ENCODE measurements at places on chromosomes 13 and 19.

- DNase-seq = no peak
Observed at GRCh38 chr13:32938907-32939306, 77.3 kb upstream of the KL start.

GRCh38 chr13:24784319-24784718, 20.4 kb downstream of the RNF17 start:
- no peak for DNase-seq

DNA sequence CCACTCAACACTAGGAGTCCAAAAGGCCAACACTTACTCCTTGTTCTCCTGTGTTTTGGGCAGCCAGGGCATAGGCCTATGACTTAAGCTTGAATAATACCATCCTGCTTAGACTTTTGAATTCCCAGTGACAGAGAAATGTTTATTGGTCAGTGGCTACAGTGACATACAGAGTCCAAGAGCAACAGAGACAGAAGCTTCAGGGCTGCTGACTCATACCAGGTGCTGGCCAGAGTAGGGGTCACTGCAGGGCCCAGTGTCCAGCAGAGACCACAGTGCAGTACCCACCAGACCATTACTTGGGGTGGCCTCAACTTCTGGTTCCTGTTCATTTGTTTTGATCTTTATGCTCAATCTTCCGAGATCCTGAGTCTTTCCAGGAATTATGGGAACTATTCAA, 6.0 kb upstream of the FREM2 start:
- DNase-seq = no peak

- no peak for DNase-seq
Observed at GRCh38 chr19:55519451-55520311, 17.3 kb downstream of the SBK2 start.

GRCh38 chr19:17526922-17527321, 15.5 kb downstream of the PGLS start:
- DNase-seq = peak; percentile 76

DNA sequence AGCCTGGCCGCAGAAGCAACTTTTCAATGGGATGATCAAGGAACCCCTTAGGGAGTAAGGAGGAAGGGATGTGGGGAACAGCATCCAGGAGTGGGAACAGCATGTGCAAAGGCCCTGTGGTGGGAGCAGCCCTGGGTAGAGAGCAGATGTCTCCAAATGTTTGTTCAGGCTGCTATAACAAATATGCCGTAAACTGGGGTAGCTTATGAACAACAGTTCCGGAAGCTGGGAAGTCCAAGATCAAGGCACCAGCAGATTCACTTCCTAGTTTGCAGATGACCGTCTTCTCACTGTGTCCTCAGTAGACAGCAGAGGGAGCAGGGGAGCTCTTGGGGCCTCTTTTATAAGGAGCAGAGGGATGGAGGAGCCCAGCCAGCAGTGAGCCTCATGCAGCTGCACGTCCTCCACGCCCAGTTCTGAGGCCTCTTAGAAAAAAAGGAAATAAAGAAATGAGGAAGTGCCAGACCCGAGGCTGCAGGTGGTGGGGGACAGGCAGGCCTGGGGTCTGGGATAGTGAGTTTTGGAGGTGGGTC, 4.2 kb upstream of the LRRC25 start:
- no peak for DNase-seq

GRCh38 chr19:31817971-31818797, 468.9 kb upstream of the TSHZ3 start:
- DNase-seq = no peak

DNA sequence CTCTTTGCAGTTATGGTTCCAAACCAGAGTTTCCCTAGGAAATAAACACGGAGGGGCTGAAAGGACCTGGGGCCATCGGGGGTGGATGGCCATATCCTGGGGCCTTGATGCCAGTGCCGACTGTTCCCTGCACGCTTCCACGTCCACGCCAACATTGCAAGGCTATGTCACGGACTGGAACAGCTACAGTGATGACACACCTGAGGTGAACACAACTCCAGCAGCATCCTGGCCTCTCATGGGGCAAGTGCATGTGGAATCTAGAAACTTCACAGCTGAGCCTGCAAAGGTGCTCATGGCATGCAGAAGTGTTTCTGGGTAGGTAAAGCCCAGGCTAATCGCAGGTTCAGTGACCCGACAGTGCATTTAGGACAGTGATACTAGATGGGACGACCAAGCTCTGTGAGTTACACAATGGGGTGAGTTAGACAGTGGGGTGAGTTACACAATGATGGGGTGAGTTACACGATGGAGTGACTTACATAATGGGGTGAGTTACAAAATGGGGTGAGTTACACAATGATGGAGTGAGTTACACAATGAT, 52.0 kb upstream of the GAS6 start:
- DNase-seq = no peak

- DNase-seq = no peak
Observed at GRCh38 chr13:89066868-89067466, 1395.8 kb downstream of the SLITRK5 start.

- no peak for DNase-seq
Observed at GRCh38 chr13:113138792-113139551, 16.4 kb downstream of the F10 start.

DNA sequence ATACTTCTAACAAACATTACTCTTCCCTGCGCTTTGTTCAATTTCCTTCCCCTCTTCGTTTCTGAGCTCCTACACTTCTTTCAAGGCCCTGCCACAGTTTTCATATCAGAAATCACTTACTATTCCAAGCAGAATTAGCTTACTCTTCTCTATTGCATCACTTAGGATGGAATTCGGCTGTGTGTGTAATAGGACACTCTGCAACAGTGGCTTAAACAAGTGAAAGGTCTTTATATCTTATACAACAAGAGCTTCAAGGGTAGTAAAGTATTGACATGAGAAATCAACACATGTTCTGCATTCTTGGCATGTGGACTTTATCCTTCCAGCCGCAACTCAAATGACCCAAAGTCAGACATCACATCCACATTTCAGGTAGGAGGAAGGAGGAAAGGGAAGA, 279.6 kb downstream of the PCDH20 start:
- DNase-seq = no peak

DNA sequence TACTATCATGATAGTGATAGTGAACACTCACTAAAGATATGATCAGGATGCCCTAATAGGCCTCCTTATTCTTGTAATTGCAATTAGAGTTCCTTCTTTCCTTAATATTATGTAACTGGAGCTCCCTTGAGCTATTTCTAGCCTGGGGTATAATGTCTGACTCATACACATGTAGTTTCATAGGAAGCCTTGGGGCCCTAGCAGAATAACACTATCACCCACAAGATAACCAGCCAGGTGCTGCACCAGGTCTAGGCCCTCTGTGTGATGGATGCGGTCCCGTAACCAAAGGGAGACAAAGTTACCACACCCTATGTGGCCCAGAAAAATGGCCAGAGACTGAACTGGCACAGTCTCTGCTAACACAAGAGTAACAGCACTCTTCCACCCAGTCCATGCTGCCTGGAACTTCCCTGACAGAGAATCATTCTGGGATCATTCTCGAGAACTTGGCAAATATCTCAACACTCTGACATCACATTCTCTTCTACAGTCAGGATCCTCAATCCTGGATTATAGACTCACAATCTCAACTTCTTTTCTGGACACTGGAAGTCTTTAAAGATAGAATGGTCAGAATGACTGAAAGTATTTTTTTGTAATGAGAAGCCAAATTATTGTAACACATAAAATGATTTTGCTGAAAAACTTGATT, 32.6 kb upstream of the IGFL4 start:
- DNase-seq = no peak

- no peak for DNase-seq
Observed at GRCh38 chr19:47848823-47849473, 10.1 kb upstream of the TPRX2 start.

GRCh38 chr19:55251341-55252081, 7.3 kb downstream of the PPP6R1 start:
- no peak for DNase-seq

- DNase-seq = no peak
Observed at GRCh38 chr13:30234619-30235162, 72.7 kb downstream of the KATNAL1 start.

GRCh38 chr19:58393725-58394033, 1.8 kb upstream of the RNF225 start:
- no peak for DNase-seq

GRCh38 chr13:112182846-112183531, 116.0 kb downstream of the SOX1 start:
- no peak for DNase-seq

DNA sequence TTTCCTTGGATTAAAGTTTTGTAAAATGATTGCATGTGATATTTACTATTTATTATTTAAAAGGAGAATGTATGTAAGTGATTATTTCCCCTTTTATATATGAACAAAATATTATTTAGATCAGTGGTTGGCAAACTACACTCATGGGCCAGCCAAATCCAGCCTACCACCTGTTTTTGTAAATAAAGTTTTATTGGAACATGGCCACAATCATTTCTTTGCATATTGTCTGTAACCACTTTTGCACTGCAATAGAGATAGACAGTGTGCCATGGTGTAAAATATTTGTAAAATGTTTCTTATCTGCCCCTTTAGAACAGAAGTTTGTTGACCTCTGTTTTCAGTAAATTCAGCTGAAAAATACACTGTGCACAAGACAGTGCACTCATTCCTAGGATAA, 426.4 kb downstream of the MYO16 start:
- DNase-seq = no peak

DNA sequence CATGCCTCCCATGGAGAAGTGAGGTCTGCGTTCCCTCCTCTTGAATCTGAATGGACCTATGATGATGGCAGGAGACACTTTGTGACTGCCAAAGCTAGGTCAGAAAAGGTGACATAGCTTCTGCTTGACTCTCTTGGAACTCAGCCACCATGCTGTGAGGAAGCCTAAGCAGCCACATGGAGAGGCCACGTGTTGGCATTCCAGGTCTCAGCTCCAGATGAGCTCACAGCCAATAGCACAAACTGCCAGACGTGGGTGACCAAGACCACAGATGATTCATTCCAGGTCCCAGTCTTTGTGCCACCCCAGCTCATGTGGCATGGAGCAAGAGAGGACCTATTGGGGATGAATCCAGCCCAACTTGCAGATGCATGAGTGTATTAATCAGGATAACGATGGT, 8.7 kb upstream of the GGACT start:
- no peak for DNase-seq

DNA sequence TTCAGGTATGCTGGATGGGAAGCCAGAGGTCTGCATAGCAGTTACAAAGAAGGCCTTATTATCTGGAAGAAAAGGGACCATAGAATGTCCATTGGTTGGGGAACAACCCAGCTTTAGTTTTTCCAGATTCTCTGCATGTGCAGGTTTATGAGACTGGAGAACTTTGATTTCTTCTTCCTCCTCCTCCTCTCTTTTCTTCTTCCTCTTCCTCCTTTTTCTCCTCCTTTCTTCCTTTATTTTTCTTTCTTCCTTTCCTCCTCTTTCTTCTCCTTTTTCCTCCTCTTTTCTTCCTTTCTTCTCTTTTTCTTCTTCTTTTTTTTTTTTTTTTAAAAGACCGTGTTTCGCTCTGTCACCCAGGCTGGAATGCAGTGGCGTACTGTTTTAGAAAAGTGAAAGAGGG, 30.9 kb downstream of the EPN1 start:
- no peak for DNase-seq

DNA sequence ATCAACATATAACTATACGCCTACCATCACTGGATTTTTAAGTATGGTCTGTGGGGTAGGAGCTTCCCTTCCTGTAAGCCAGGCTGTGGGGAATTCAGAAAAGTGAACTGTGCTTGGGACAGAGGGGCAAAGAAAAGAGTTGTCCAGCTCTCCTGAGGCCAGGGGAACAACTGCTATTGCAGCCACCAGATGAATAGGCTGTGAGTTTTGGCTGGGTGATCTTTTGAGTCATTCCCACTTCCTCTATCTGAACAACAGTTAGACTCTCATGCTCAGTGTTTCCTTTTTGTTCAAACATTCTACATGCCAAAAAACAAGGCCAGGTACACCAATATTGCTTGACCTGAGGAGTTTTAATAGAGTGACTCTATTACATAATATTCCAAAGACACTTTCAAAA, 426.2 kb upstream of the DACH1 start:
- DNase-seq = no peak

DNA sequence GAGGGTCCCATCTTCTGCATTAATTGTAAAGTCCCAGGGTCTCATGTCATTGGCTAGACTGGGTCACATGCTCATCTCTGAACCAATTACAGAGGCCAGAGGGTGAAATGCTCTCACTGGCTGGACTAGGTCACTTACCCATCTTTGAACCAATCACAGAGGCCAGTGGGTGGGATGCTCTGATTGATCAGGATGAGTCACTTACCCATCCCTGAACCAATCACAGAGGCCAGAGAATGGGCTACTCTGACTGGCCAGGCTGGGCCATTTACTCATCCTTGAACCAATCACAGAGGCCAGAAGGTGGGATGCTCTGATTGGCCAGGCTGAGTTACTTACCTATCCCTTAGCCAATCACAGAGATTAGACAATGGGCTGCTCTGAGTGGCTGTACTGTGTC, 5.3 kb downstream of the MISP start:
- DNase-seq = no peak

GRCh38 chr19:21947775-21948174, 63.0 kb downstream of the ZNF208 start:
- no peak for DNase-seq

DNA sequence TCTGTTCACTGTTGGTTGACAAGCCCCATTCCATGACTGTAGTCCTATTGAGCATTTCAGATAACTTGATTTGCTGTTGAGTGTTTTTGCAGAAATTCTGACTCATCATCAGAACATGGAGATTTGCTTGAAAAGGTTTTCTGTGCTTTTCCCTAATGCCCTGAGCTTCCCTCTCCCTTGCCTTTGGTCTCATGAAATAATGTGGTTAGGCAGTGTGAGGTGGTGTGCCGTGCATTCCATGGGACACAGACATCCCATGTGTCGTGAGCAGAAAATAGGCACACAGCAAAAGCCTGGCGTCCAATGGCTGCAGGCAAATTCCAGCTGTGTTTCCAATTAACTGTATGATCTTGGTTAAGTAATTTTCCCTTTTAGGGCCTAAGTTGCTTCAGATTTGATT, 197.4 kb downstream of the DLEU7 start:
- no peak for DNase-seq

DNA sequence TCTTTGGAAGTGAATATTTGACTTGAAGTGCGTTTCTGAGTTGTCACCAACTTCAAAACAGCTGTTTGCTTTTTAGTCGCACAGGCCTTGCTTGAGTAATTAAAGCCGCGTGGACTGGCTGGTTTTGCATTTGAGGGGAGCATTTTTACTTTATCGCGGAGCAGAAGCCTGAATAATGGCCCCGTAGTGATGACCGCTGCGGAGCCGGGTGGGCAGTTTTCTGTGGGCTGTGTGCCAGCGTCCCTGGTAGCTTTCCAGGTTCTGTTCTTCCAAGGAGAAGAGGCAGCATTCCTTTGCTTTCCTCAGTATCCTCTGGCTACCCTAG, 1.1 kb downstream of the NAA16 start:
- no peak for DNase-seq
